A549 treated with ZK216348 at 1 μM for 4 hours (cell line): ENCODE measurements at places on chromosomes 11 and 22. TPM values are rescaled to one million over a fixed set of nuclear protein-coding genes. Genes with fewer than 3 reads are reported as not detected.

OR6T1 gene
- not detected in 5 replicates for total RNA-seq

MS4A7 gene
- total RNA-seq = not detected in 5 replicates

CRACR2B gene
- 2.9 to 5.2 TPM (median 4.7 TPM) in 5 replicates for total RNA-seq

LMNTD2 gene
- 1.5 to 4.4 TPM (median 2.8 TPM) in 5 replicates for total RNA-seq

HTR3B gene
- not detected in 5 replicates for total RNA-seq

CARNS1 gene
- 0.08 to 0.21 TPM (median 0.14 TPM) in 5 replicates for total RNA-seq
